OCI-LY7 (cell line): ENCODE measurements at places on chromosomes 16 and 17.

DNA sequence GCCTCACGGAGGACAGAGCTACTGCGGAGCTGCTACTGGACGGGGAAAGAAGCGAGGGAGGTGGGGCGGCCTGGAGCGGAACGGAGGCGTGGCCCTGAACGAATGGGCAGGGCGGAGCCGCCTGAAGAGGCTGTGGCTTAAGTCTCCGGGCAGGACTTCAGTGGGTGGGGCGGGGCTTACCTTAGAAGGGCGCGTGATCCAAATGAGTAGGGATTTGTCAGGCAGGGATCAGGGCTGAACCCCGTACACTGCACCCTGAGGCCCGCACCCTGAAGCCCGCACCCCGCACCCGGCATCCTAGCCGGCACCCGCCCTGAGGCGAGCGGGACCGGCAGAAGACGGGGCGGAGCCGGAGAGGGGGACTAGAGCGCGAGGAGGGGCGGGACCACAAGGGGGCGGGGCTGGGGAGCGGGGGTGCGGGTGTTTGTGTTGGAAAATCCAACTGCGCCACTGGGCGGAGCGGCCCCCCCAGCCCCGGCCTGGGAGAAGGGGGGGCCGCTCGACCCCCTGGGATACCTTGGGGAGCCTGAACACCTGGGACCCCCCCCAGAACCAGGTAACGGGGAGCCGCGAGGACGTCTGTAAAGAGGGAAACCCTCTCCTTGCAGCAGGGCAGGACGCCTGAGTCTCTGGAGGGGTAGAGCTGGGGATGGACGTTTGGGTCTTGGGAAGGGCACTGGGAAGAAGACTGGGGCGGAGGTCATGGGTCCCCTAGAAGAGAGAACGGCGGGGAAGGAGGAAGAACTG lies at the start of gene KDM6B:
TSS of gene KDM6B (plus strand) at position 423 of the 747 bp plus-strand sequence. CDS start 11,338 bp downstream, outside the sequence.
- peak; percentile 90 for DNase-seq

GRCh38 chr16:88533932-88534637 lies 36.1 kb upstream of the ZC3H18 start:
- DNase-seq = peak; percentile 87

- no peak for DNase-seq
These were observed 9.1 kb downstream of the ASIC2 start for GRCh38 chr17:33284022-33284421.

GRCh38 chr16:52368859-52369258 lies 178.1 kb downstream of the TOX3 start:
- no peak for DNase-seq

DNA sequence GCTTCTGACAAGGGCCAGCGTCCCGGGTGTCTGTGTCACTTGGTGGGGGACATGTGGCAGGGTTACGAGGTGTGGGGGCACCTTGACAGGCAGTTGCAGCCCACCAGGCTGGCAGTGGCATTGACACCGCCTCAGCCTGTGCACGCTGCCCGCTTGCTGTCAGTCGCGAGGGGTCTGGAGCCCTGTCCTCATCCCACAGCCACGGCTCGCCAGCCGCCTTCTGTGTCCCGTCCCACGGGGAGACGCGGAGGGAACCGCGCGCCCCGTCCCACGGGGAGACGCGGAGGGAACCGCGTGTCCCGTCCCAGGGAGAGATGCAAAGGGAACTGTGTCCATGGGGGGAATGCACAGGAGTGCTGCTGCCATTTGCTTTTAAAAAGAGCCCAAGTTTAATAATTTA lies 3.5 kb downstream of the PABPN1L start:
- DNase-seq = no peak

DNA sequence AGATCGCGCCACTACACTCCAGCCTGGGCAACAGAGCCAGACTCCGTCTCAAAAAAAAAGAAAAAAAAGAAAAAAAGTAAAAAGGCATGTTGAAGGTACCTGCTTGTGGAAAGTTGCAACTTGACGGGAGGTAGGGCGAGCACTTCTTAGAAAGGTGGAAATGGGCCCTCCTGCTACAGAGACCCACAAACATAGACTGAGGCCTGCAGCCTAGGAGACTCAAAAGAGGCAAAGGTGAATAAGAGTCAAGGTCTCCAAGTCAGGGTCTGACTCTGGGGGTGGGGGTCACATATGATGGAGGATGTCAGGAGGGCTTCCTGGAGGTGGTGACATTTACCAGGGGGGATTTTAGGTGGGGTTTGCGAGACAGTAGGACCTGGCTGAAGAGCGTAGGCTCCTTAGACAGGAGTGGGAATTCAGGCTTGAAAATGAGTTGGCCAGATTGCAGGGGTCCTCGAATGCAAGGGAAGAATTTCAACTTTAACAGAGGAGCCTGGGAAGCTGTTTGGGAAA lies 303.0 kb downstream of the SEC14L1 start:
- DNase-seq = no peak

- DNase-seq = no peak
These were observed 178.4 kb downstream of the FTO start for GRCh38 chr16:53882310-53882709.

- DNase-seq = no peak
These were observed 591.4 kb upstream of the CDH11 start for GRCh38 chr16:65713181-65713808.
